ENCODE measurements at places on chromosomes 1 and 21. TPM values are rescaled to one million over a fixed set of nuclear protein-coding genes. Genes with fewer than 3 reads are reported as not detected.

UTS2 gene
- total RNA-seq: not detected

TIE1 gene
- total RNA-seq: 0.23 TPM

S100A14 gene
- not detected for total RNA-seq

- peaks cover 3% of the 10 kb centered on the region for H3K36me3 ChIP-seq
- H3K27ac ChIP-seq: no peak overlapping the region
- H3K27me3 ChIP-seq: no peaks in the 10 kb centered on the region
- no peak for DNase-seq
- H3K4me1 ChIP-seq: peaks cover 43% of the 10 kb centered on the region
Observed at GRCh38 chr1:211842518-211842917, 12.0 kb upstream of the LPGAT1 start.

DNA sequence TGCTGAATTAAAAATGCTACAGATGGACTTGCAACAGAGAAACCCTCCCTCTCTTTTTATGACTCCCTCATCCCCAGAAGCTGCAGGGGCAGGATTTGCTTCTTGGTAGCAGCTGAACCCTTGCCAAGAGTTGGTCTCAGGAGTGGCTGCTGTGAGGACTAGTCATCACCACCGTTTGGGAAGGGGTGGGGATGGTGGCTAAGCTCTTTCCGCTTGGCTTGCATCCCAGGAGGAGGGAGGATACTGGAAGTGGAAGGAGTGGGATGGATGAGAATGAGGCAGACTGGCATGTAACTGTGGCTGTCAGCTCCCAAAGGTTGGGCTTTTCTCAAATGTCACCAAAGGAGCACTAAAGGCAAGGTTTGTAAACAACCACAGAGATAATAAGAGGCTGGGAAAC lies 50.8 kb upstream of the COL24A1 start:
- H3K36me3 ChIP-seq: no peaks in the 10 kb centered on the region
- H3K4me1 ChIP-seq: no peaks in the 10 kb centered on the region
- no peak for DNase-seq
- H3K27me3 ChIP-seq: no peaks in the 10 kb centered on the region

DNA sequence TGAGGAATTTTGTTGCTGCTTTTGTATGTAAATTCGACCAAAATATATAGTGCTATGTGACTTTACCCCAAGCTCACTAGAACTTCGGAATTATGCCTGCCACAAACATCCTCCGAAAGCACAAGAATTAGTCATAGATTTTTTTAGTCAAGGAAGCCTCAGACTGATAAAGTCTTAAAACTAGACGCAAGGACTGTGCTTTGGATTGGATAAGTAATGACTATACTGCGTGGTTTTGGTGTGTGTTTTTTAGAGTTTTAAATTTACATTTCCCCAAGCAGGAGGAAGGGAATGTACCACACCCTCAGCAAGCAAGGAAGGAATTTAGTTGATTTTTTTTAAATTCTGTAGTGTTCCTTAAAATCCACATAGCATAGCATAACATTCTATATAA lies 10.3 kb downstream of the WLS start:
- no peak for DNase-seq
- no peaks in the 10 kb centered on the region for H3K4me1 ChIP-seq
- peaks cover 12% of the 10 kb centered on the region for H3K27me3 ChIP-seq
- no peaks in the 10 kb centered on the region for H3K36me3 ChIP-seq
- H3K27ac ChIP-seq: no peak overlapping the region
- H3K4me3 ChIP-seq: no peak overlapping the region

IVL gene
- total RNA-seq: not detected

- no peaks in the 10 kb centered on the region for H3K27me3 ChIP-seq
- DNase-seq: peak; percentile 30
- H3K4me1 ChIP-seq: peaks cover 7% of the 10 kb centered on the region
- no peak overlapping the region for H3K4me3 ChIP-seq
- no peak overlapping the region for H3K27ac ChIP-seq
Observed at GRCh38 chr1:12368646-12369045, 138.8 kb downstream of the VPS13D start.

- peaks cover 15% of the 10 kb centered on the region for H3K4me1 ChIP-seq
- H3K27me3 ChIP-seq: no peaks in the 10 kb centered on the region
- no peak for DNase-seq
Observed at GRCh38 chr1:85262985-85263384, 3.5 kb upstream of the C1orf52 start.

DNA sequence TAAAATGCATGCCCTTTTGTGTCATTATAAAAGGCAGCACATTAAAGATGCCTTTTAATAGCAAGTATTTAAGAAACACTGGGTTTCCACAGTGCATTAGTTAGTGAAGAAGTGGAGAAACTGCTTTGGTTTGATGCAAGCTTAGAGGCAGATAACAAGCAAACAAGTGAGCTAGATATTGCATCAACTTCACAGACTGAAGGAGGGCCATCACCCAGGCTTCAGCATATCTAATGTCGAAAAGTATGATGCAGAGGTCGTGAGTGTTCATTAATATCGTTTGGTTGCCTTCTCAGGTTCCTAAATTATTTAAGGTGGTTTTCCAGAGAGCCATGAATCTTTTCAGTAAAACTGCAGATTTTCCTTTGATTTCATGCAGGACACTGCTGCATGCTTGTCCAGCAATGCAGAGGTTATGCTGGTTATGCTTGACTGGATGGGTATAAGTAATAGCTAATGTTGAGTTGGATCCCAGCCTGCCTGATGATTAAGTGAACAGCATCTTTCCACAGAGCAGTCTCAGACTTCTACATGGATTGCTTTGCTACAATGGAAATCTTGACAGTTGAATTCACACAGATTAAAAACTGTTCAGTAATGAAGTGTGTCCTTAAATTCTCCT lies 69.7 kb upstream of the IPO9 start:
- DNase-seq: no peak
- no peak overlapping the region for H3K4me3 ChIP-seq
- no peaks in the 10 kb centered on the region for H3K36me3 ChIP-seq
- H3K27ac ChIP-seq: no peak overlapping the region
- peaks cover 18% of the 10 kb centered on the region for H3K27me3 ChIP-seq
- H3K4me1 ChIP-seq: no peaks in the 10 kb centered on the region

- H3K4me3 ChIP-seq: peak overlapping the region; percentile 69
- H3K27ac ChIP-seq: peak overlapping the region; percentile 100
- H3K27me3 ChIP-seq: no peaks in the 10 kb centered on the region
- peaks cover 2% of the 10 kb centered on the region for H3K36me3 ChIP-seq
- DNase-seq: peak; percentile 79
- H3K4me1 ChIP-seq: peaks cover 31% of the 10 kb centered on the region
Observed at GRCh38 chr1:235074523-235075047, 54.1 kb downstream of the TOMM20 start.

GRCh38 chr1:173297798-173298391 lies 90.8 kb upstream of the TNFSF4 start:
- no peak overlapping the region for H3K4me3 ChIP-seq
- H3K36me3 ChIP-seq: no peaks in the 10 kb centered on the region
- peak overlapping the region; percentile 51 for H3K27ac ChIP-seq
- H3K4me1 ChIP-seq: peaks cover 20% of the 10 kb centered on the region
- H3K27me3 ChIP-seq: peaks cover 22% of the 10 kb centered on the region

GRCh38 chr1:36760081-36760480 lies 274.2 kb downstream of the GRIK3 start:
- no peak for DNase-seq
- no peak overlapping the region for H3K4me3 ChIP-seq
- H3K4me1 ChIP-seq: no peaks in the 10 kb centered on the region

THRAP3 gene
- total RNA-seq: 157 TPM

GRCh38 chr21:41602531-41602930 lies 94.6 kb upstream of the TMPRSS2 start:
- no peaks in the 10 kb centered on the region for H3K36me3 ChIP-seq
- H3K27me3 ChIP-seq: no peaks in the 10 kb centered on the region
- no peak for DNase-seq
- no peaks in the 10 kb centered on the region for H3K4me1 ChIP-seq

GRCh38 chr1:234989479-234990327 lies 138.9 kb downstream of the TOMM20 start:
- H3K4me1 ChIP-seq: peaks cover 68% of the 10 kb centered on the region
- no peak for DNase-seq
- peak overlapping the region; percentile 98 for H3K27ac ChIP-seq
- peak overlapping the region; percentile 56 for H3K4me3 ChIP-seq
- H3K27me3 ChIP-seq: no peaks in the 10 kb centered on the region

C1orf185 gene
- not detected for total RNA-seq

GRCh38 chr1:245052258-245052657 lies 102.5 kb upstream of the KIF26B start:
- H3K27me3 ChIP-seq: peaks cover 16% of the 10 kb centered on the region
- peaks cover 15% of the 10 kb centered on the region for H3K4me1 ChIP-seq
- H3K27ac ChIP-seq: peak overlapping the region; percentile 32
- H3K36me3 ChIP-seq: no peaks in the 10 kb centered on the region
- peak overlapping the region; percentile 53 for H3K4me3 ChIP-seq

GRCh38 chr1:45767035-45767434 lies 16.6 kb upstream of the IPP start:
- H3K27me3 ChIP-seq: peaks cover 9% of the 10 kb centered on the region
- no peaks in the 10 kb centered on the region for H3K36me3 ChIP-seq
- DNase-seq: no peak
- H3K27ac ChIP-seq: no peak overlapping the region
- H3K4me1 ChIP-seq: no peaks in the 10 kb centered on the region

GRCh38 chr1:93822730-93823425 lies 56.1 kb downstream of the DNTTIP2 start:
- H3K27me3 ChIP-seq: peaks cover 5% of the 10 kb centered on the region
- no peak for DNase-seq
- H3K27ac ChIP-seq: no peak overlapping the region
- H3K36me3 ChIP-seq: no peaks in the 10 kb centered on the region

CRNN gene
- total RNA-seq: not detected

- H3K27me3 ChIP-seq: peaks cover 21% of the 10 kb centered on the region
- no peaks in the 10 kb centered on the region for H3K36me3 ChIP-seq
- peaks cover 6% of the 10 kb centered on the region for H3K4me1 ChIP-seq
- H3K4me3 ChIP-seq: no peak overlapping the region
- no peak for DNase-seq
Observed at GRCh38 chr1:172476218-172476811, 32.4 kb upstream of the PIGC start.

SDF4 gene
- total RNA-seq: 175 TPM

GRCh38 chr1:180247061-180247460 lies 17.0 kb downstream of the LHX4 start:
- no peak overlapping the region for H3K4me3 ChIP-seq
- DNase-seq: no peak
- no peak overlapping the region for H3K27ac ChIP-seq
- peaks cover 14% of the 10 kb centered on the region for H3K27me3 ChIP-seq
- peaks cover 6% of the 10 kb centered on the region for H3K4me1 ChIP-seq
- H3K36me3 ChIP-seq: no peaks in the 10 kb centered on the region

COL24A1 gene
- total RNA-seq: 0.02 TPM

C1QB gene
- not detected for total RNA-seq

PGBD5 gene
- not detected for total RNA-seq

GRCh38 chr1:21118167-21118566 lies 58.5 kb downstream of the EIF4G3 start:
- H3K36me3 ChIP-seq: peaks cover 12% of the 10 kb centered on the region
- H3K4me3 ChIP-seq: no peak overlapping the region
- no peak overlapping the region for H3K27ac ChIP-seq

- H3K4me1 ChIP-seq: no peaks in the 10 kb centered on the region
- H3K27ac ChIP-seq: no peak within 1 kb of the TSS
- H3K36me3 ChIP-seq: no peaks in the 10 kb centered on the region
Observed at GRCh38 chr1:165543532-165544438, at the start of gene LRRC52. TSS of gene LRRC52 (plus strand) at chr1:165544000. CDS start at chr1:165544297, 297 bp downstream.

DNA sequence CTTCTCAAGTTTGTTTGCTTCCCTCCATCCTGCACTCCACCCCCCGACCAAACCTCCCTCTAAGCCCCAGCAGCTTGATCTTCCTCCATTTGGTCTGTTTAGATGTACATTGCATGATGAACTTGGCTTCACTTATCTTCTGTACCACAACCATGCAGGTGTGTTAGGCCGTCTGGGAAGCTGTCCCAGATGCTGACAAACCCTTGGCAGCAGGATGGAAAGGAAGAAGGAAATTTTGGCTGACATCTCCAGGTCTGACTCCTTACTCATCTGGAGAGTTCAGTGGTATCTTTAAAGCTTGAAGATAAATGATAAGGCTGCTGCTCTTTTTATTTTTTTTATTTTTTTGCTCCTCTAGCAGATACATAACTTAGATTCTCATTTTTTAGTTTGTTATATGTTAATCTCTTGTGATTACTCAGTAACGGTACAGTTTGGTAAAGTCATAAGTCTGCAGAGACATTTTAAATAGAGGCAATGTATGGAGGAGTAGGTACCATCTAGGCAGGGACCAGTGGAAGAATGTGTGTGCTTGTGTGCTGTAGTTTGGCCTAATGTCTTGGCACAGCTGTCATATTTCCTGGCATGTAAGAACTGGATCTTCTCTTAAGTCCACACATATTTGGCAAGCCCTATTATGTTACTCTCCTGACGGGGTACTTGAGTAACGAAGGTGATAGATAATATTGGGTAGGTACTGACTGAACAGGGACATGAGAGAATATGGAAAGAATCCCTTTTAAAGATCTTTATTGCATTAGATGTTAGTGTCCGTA lies 79.7 kb downstream of the CACHD1 start:
- H3K4me3 ChIP-seq: no peak overlapping the region
- H3K27me3 ChIP-seq: peaks cover 42% of the 10 kb centered on the region
- no peak overlapping the region for H3K27ac ChIP-seq
- H3K36me3 ChIP-seq: no peaks in the 10 kb centered on the region
- H3K4me1 ChIP-seq: peaks cover 24% of the 10 kb centered on the region
- no peak for DNase-seq

DNA sequence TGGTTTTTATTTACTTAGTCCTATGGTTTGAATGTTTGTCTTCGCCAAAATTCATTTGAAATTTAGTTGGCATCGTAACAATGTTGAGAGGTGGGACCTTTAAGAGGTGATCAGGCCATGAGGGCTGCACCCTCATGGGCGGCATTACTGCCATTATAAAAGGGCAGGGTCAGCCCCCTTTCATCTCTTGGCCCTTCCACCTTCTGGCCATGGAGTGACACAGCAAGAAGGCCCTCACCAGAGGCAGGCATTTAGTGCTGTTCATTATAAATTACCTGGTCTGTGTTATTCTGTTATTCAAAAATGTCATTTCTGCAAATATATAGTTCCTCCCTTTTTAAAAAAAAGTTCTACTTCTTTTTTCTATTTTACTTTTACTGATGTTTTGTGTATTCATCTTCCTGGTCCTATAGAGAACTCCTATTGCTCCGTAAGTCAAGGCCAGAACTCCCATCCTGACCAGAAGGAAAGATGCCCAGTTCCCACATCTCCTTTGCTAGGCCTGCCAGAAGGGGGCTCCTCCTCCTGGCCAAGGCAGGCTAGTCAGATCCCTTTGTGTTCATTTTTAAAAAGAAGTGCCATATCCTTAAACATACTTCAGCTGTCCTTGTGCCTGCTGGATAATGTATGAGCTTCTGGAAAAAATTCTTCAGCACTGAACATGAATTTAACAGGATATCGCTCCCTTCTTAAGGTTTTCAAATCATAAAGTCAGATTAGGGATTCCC lies 10.0 kb upstream of the LBR start:
- H3K27ac ChIP-seq: no peak overlapping the region
- H3K27me3 ChIP-seq: peaks cover 4% of the 10 kb centered on the region
- H3K36me3 ChIP-seq: no peaks in the 10 kb centered on the region
- H3K4me1 ChIP-seq: peaks cover 30% of the 10 kb centered on the region

DNA sequence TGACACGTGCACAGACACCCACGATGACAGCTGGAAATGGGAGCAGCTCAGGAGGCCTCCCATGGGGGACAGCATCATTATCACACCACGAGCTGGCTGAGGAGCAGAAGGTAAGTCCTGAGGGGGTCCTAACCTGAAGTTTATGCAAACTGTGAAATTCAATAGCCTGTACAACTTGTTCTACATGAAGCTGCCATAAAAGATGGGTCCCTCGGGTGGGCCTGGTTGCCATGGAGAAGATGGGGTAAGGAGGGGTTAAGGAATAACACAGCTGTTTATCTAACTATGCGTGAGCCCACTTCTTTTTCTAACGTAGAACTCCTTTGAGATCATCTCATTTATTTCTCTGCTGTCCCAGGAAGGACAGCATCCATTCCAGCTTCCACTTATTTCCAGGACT lies 163.4 kb upstream of the CD34 start:
- H3K36me3 ChIP-seq: no peaks in the 10 kb centered on the region
- no peak overlapping the region for H3K27ac ChIP-seq
- peaks cover 18% of the 10 kb centered on the region for H3K27me3 ChIP-seq
- no peaks in the 10 kb centered on the region for H3K4me1 ChIP-seq
- no peak overlapping the region for H3K4me3 ChIP-seq

Data from activated CD4-positive, alpha-beta T cell treated with anti-CD3 and anti-CD28 coated beads, Interleukin-2, amount 10 ng/mL, durations not matched to agents 24 days and 14 days (primary cell).